IPS DF 6.9 (cell line): ENCODE measurements at places on chromosomes 13 and 19.

GRCh38 chr19:3554254-3555083, 2.9 kb downstream of the MFSD12 start:
- DNase-seq, result no peak

DNA sequence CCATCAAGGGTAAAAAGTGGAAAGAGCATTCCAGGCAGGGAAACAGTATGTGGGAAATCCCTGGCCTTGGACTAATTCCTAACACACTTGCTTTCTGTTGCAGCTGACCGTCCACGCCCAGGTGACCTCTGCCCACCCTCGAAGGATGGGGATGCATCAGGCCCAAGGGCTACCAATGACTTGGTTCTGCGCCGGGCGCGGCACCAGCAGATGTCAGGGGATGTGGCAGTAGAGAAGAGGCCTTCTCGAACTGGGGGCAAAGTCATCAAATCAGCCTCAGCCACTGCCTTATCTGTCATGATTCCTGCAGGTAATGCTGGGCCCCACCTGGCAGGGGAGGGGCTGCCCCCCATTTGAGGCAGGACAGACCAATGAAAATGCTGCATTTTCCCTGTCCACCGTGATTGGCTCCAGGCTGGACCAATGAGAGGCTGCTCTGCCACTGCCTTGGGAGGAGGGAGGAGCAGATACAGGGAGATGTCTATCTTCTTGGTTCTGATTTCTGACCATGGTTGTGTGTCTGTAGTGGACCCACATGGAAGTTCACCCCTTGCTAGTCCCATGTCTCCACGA, 12.6 kb downstream of the DNASE2 start:
- no peak for DNase-seq

- DNase-seq, result no peak
Measured at GRCh38 chr13:31022288-31022895, 89.9 kb downstream of the TEX26 start.

DNA sequence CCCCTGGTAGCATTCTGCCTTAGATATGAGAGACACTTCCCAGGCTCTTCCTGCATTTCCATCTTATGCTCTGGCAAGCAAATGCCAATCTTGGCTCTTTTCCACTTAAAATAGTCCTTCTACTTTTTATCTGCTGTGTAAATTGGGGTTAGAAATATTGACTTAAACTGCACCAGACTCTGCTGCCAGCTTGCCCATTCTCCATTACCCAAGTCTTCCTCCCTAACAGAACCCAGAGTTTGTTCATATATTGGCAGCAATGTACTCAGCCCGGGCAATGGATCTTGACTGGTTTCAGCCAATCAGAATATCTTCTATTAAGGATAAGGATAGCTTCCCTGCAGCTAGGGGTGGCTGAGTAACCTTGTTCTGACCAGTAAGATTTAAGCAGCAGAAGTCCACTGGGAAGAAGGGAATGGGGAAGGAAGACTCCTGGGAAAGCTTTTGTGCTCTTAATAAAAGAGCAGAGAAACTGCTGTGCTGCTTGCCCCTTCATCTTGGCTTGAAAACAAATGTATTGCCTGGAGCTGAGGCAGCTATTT, 177.1 kb downstream of the KCNRG start:
- DNase-seq, result no peak

- DNase-seq, result no peak
Measured at GRCh38 chr19:970695-971094, 13.4 kb upstream of the WDR18 start.

DNA sequence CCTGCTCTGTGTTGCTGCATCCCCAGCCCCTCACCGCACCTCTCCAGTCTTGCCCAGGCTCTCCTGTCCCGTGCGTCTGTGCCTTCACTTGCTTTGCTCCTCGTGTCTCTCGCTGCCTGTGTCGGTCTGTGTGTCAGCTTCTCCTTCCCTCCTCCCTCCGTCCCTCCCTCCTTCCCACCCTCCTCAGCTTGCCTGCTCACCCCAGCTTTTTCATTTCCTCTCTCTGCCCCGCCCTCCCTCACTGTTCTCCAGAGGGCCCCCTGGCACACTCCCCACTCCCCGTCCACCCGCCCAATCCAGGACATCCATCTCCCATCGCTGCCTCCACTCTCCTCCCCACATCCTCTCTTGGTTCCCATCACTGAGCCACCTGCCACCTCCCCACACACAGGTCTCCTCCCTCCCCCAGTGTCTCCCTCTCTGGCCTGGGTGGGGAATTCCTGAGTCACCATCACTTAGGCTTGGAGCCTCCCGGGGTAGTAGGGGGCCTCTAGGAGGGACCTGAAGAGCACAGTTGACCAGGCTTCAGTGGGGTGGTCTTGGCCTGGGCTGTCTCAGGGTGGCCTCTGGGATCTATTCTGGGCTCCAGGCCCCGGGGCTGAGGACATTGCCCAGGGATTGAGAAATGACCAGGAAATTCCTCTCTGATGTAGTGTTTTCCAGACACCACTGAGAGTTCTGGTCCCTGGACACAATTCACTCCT, at the start of gene PTGIR:
Gene PTGIR, minus strand, starts transcription at position 132 of the 704 bp plus-strand sequence. CDS start 864 bp downstream, outside the sequence.
- DNase-seq, result no peak

- DNase-seq, result no peak
Measured at GRCh38 chr13:29005763-29006120, 185.6 kb downstream of the MTUS2 start.
